ENCODE measurements at places on chromosomes 6 and 20. TPM values are rescaled to one million over a fixed set of nuclear protein-coding genes. Genes with fewer than 3 reads are reported as not detected.

Gene HTR1B
- not detected for total RNA-seq

Gene TFAP2D
- total RNA-seq, result not detected

Gene AHCY
- 66.9 TPM for total RNA-seq

Gene HAO1
- not detected for total RNA-seq

Gene ADGB
- total RNA-seq, result not detected

Gene XPO5
- 27.2 TPM for total RNA-seq

Gene SLC17A2
- total RNA-seq, result not detected

GRCh38 chr6:16681260-16681873 is 79.9 kb downstream of the ATXN1 start:
- DNase-seq, result no peak

DNA sequence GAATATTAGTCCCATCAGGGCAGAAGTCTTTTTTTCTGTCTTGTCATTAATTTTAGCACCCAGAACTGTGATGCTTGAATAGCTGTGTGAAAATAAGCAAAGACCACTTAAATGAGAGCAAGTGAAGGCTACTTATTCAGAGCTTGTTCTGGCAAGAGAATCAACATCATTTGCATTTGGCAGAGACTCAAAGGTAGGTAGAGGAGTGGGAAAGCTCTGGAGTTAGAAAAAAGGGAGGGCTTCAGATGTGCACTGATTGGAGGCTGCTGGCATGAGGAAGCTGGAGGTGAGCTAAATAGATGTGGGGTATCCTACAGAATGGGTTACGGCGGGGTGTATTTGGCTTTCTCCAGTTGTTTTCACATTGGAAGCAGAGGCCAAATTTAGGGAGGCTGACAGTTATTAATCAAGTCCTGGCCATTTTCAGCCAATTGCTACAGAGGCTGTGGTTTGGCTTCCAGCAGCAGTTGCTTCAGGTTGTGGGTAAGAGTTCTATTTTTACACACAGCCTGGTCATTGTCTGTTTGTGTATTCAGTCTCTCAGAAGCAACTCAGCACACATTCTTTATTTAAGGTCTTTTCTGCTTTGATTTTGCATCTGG is 254.3 kb downstream of the BTBD3 start:
- peak; percentile 52 for DNase-seq

DNA sequence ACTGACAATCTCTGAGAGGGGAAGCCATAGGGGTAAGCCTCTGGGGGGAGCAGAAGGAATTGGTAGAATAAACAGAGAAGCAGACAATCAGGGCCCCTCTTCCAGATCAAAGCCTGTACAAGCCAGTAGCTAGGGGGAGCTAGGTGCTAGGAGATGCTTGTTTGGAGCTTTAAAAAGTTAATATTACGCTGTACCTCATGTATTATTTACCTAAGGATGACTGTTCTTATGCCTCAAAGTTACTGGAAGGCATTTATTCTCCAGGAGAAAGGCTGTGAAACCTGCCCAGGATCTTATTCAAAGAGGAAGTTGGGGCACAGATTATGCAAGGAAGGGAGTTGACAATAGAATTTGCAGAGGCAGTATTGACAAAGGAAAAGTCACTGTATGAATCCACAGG is 111.8 kb upstream of the SLC35F1 start:
- DNase-seq, result no peak

GRCh38 chr6:11711003-11711983 is 67.3 kb downstream of the ADTRP start:
- no peak for DNase-seq

DNA sequence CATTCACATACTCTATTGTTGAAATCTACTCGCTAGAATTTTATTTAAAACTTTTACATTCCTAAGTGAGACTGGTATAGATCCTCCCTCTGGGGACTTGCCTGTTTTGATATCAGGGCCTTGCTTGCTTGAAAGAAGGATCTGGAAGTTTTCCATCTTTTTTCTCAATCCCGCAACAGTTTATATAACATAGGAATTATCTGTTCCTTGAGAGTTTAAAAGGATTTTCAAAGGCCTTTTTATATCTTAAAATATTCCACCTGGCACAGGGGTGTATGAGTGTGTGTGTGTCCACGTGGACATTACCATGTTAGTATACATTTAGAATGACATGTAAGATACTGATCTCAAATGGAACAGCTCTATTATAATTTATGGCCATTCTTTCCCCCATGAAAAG is 96.3 kb downstream of the TRERF1 start:
- no peak for DNase-seq

- no peak for DNase-seq
These were observed 282.0 kb downstream of the BCKDHB start for GRCh38 chr6:80388507-80388906.

- no peak for DNase-seq
These were observed 45.7 kb downstream of the PREX1 start for GRCh38 chr20:48782053-48782452.

- no peak for DNase-seq
These were observed 459.1 kb upstream of the JAG1 start for GRCh38 chr20:11132819-11133415.

DNA sequence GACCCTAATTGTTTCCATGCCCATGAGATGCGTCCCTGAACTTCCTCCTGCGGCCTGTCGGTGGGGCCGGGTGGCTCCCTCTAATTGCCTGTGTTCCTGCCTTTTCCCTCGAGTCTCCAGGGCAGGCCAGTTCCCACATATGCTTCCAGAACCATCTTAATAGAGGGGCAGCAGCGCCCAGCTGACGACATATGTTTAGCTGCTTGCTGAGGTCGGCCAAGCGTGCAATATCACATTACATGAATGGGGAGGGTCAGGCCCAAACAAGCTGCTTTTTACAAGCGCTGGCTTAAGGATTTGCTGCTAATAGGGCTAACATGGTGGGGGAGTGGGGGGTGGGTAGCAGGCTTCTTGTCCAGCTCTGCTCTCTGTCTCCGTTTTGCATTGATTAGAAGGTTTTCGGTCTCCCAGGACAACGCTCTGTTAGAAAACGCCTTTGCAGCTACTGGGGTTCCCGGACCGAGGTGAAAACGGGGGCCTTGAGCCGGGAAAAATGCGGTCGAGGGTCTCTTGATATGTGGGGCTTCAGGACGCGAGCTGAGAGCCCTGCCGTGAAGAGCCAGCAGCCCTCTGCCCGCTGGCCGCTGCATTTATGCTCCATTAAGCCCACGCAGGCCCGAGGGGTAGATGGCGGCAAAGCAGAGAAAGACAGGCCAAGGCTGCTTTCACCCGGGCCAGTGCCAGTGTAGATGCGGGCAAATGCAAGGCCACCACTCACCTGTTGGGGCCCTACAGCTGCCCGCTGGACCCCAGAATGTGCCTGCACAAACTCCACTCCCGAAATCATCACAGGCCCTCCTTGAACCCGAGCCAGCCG is 308.5 kb downstream of the BMP7 start:
- DNase-seq, result no peak

DNA sequence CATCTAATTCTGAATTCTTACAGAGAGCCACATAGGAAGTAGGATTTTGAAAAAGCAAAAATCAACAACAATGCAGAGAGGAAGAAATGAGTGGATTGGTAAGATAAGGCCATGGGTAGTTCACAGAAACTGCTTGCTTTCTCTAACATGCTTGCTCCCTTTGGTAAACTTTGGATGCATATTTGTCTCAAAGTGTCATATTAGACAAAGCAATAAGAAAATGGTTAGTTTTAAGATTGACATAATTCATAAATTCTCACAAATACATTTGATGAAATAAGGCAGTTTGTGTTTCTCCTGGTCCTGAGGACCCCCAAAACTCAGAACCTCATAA is 31.7 kb downstream of the UTRN start:
- no peak for DNase-seq

GRCh38 chr20:59223182-59223601 is 59.6 kb downstream of the ZNF831 start:
- no peak for DNase-seq

- no peak for DNase-seq
These were observed 87.6 kb downstream of the FOXA2 start for GRCh38 chr20:22496817-22497216.

DNA sequence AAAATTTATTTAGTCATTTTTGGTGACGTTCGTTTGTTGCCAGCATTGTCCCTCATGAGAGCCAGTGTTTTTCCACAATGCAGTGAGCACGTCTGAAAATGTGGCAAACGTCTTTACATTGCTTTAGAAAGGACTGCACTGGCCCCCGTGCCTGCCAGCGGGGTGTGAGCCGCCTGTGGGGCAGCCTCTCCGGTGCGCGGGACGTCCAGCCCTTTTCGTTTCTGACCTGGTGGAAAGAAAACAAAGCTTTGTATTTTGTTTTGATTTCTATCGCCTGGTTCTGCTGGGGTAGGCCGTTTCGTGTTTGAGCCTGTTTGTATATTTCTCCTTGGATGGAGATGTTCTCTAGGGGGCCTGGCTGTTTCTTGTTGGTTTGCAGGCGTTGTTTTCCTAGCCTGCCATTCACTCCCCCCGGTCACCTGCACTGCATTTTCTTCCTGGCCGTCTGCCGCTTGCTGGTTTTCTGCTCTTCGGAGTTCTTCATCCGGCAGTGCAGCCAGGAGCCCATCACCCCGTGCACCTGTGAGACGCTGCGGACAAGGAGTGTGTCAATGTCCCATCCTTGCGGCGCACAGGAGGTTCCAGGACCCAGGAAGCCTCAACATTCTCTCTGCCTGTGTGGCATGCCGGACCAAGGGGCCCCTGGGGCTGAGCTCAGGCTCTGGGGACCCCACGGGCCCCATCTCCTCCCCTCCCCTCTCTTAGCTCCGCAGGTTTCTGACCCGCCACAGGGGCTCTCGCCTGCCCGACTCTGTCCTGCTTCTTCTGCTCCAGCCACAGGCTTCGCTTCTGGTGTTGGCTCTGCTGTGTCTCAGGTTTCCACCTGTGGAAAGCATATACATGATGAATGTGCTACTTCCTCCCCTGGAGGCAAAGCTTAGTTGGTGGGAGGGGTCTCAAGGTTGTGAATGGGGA is 100.5 kb downstream of the CDH4 start:
- DNase-seq, result no peak

- no peak for DNase-seq
These were observed 134.8 kb upstream of the SLC24A3 start for GRCh38 chr20:19077370-19078220.

Data from breast epithelium (tissue), 4 donors.